ENCODE measurements at places on chromosomes 7 and 10.

GRCh38 chr10:124087672-124088634 lies 5.4 kb downstream of the CHST15 start:
- no peak for DNase-seq

- no peak for DNase-seq
Measured at GRCh38 chr10:35200487-35200886, 73.8 kb downstream of the CREM start.

DNA sequence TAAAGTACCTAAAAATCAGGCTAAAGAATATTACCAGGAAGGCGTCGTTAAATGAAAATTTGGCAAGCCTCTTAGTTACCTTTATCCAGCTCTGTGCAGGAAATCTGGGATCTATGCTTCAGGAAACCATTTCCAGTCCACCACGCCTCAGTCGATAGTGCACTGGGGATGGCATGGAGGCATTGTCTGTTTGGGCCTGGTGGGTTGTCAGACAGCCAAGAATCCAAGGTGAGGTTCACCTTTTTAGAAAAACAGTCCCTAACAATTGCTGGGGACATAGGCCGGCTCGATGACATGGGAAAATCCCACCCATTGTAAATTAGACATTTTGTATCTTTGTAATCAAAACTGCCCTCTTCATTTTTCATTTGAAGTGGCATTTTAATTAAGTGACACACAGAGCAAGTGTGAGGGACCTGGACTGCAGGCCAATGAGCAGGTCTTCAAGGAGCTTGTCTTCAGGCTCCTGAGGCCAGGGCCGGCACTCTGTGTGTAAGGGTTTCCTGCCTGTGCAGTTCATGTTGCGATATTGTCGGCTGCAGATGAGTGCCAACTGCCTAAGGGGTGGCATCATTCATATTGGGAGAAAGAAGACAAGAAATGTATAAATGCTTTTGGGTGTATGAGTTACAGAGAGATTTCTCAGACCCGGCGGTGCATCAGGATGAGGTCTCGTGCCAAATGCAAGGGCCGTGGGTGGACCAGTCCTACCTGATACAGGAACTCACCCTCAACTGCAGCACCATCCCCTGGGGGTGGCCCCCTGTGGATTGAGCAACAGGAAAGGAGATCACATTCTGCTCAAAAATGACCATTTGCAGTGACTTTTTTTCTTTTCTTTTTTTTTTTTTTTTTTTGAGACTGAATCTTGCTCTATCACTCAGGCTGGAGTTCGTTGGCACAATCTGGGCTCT lies 80.8 kb downstream of the PTPRE start:
- no peak for DNase-seq

DNA sequence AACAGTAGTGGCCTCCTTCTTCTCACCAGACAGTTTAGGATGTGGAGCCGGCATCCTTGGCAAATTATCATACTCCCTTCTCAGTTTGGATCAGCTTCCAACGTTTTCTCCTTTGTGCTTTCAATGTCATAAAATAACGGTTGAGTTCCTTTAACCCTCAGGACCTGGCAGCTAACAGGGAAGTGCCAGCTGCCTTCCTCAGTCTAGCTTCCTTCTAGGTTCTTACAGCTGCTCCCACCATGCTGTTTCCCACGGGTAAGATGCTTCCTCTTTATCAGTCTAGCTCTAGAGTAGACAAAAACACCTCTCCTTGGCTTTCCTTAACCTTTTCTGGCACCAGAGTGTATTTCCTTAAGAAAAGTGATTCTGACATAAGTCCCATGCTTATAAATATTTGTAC lies 33.2 kb downstream of the BLVRA start:
- DNase-seq, result no peak

DNA sequence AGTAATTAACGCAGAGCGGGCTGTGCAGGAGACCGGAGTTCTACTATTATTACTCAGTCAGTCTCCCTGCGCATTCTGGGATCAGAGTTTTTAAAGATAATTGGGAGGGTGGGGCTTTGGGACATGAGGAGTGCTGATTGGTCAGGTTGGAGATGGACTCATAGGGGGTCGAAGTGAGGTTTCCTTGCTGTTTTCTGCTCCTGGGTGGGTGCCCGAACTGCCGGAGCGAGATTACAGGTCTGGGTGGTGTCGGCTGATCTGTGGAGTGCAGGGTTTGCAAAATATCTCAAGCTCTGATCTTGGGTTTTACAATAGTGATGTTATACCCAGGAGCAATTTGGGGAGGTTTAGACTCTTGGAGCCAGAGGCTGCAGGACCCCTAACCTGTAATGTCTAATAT lies 3.9 kb upstream of the LRRC27 start:
- DNase-seq, result no peak

GRCh38 chr10:132865851-132866600 lies 76.3 kb downstream of the CFAP46 start:
- DNase-seq, result no peak

DNA sequence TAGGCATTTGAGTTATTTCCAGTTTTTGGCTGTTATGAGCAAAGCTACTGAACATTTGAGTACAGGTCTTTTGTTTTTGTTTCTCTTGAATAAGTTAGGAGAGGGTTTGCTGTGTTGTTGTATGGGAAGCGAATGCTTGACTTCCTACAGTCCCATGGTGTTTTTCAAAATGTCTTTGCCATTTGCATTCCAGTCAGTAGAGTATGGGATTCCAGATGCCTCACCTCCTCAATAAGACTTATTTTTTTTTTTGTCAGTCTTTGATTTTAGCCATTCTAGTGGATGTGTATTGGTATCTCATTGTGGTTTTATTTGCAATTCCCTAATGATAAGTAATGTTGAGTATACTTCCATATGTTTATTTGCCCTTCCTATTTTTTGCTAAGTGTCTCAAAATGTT lies 19.4 kb downstream of the CDK13 start:
- DNase-seq, result no peak

DNA sequence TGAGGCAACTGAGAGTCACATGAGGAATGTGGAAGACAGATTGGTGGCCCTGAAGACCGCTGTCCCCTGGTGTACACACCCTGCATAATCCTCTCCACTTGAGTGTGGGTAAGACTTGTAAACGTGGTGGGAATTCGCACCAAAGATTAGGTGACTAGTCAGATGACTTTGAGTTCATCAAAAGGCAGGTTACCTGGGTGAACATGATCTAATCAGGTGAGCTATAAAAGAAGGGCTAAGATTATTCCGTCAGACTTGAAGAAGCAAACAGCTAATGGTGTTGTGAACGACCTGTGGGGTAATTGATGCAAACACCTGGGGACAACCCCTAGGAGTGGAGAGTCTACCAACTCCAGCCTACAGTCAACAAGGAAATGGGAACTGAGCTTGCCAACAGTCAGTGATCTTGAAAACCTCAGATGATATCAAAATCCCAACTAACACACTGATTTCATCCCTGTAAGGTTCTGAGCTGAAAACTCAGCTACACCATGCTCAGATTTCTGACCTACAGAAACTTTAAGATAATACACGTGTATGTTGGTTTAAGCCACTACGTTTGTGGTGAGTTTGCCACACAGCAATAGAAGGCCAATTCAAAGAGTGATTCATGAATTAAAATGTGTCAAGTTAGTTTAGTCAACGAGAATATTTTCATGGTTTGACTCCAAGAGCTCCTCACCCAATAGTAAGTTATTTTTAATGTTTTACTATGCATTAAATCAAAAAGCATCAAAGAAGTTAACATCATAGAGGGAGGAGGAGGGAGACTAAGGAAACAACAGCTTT lies 16.7 kb downstream of the PRTFDC1 start:
- no peak for DNase-seq

DNA sequence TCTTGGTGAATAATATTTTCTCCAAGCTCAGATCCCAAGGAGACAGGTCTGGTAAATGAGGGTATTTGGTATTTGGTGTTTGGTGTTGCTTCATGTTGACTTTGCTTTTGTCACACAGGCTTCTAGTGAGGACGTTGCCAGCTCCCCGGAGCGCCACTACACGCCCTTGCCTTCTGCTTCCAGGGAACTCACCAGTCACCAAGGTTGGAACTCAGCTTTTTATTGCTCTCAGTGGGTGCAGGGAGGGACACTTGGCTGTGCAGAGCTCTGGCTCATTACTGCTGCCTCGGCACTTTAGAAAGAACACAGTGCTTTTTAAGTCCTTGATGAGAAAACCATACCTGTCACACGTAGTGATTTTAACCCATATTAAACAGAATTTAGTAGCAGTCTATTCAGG lies 892.9 kb downstream of the LRMDA start:
- no peak for DNase-seq

DNA sequence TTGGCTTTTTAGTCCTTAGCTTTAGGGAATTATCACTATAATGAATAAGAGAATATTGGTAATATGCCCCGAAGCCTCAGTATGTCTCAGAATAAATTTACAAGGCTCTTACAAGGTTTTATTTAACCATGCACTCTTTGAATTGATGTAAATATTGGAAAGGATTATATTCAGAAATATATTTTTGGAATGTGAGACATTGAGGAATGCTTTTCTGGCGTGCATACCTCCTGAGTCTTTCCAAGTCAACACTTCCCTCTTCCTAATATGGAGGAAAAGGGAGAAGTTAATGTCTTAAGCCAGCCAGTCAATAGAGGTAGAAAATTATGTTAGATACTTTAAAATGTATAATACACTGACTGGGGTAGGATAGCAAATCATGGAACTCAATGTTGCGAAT lies 1.2 kb upstream of the OR2F1 start:
- no peak for DNase-seq

- no peak for DNase-seq
Measured at GRCh38 chr10:6565588-6565987, 14.5 kb downstream of the PRKCQ start.

DNA sequence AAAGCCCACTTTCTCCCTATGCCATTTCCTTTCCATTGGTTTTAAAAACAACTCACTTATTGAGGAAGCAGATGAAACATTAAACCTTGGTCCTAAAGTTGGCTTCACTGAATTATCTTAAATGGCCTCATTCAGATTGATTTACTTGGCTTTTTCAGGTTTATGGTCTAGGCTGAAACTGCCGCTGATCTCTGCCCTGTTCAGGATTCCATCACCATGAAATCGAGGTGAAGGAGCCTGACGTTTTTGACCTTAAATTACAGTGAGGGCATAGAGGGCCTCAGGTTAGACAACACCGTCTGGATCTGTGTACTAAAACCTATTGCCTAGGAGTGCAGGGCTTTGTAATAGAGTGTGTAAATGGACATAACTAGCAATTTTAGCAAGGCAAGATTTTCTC lies 383.7 kb downstream of the THSD7A start:
- no peak for DNase-seq

DNA sequence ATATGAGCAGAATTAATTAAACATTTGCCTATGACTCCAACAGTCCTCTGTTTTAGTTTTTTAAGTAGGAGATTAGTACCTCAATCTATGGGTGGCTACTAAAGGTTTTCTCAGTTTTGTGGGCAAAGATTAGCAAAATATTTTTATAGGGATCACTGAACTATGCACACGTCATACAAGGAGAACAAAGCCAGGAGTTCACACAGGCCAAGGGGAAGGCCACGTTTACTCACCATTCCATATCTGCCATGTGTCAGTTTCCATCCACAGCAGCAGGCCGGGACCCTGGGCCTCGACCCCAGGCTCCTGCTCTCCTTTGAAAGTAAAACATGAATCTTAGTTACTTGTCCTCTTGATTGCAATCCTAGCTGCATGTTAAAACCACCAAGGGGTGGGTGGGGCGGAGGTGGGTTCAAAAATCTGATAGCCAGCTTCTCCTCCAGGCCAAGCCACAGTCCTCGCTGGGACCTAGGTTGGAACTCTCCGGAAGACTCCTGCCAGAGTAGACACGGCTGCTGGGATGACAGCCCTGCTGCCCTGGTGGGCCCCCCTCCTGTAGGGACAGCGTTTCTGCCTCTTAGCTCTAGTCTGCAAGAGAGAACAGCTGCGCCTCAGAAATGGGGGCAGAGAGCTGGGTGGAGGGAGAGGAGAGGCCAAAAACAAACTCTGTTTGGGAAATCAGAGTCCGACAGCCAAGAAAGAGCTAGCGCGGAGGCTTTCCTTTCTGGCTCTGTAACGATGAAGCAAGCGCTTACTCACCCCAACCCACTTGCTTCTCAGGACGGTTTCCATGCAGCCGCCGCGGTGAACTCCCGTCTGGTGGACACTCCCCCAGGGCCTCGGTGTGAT lies 35.6 kb downstream of the PITRM1 start:
- DNase-seq, result no peak

GRCh38 chr10:97911217-97911616 lies 61.6 kb downstream of the GOLGA7B start:
- DNase-seq, result no peak

DNA sequence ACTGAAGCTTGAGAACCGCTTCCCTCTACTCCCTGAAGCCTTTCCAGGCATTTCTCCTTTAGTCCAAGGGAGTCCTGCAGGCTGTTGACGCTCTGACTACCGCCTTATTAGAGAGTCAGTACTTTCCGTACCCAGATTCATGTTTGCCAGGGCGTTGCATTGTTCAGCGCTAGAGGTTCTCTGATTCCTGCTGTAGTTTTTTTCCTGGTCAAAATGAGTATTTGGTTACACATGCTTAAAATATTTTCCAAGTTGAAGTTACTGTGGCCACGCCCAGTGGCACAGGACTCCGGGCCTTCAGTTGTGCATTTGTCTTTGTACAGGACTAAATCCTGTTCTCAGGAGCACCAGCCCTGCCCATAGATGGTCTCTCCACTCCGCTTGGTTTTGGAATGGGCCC lies 7.9 kb downstream of the MTURN start:
- no peak for DNase-seq

- DNase-seq, result no peak
Measured at GRCh38 chr7:148927123-148928045, 43.3 kb upstream of the EZH2 start.

- DNase-seq, result no peak
Measured at GRCh38 chr10:56633876-56634452, 272.9 kb upstream of the ZWINT start.

- DNase-seq, result no peak
Measured at GRCh38 chr10:87771871-87772500, 46.0 kb downstream of the ATAD1 start.

- DNase-seq, result no peak
Measured at GRCh38 chr7:128155100-128155740, 85.9 kb upstream of the LEP start.

DNA sequence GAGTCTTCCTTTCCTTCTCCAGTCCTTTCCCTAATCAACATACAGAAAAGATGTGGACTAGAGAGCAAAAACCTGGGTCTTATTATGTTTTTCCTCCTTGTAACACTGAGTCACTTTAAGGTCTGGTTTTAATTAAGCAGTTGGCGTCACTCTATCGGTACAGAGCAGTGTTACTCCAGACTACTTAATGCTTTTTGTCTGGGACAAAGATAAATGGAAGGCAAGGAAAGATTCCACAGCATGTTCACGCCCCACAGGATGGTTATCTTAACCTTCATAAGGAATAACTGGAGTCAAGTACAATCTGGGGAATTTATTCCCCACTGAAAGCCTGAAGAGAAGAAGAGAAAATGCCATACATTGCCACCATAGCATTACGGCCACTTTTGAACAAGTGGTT lies 145.7 kb downstream of the ELAPOR2 start:
- no peak for DNase-seq

All from activated CD4-positive, alpha-beta T cell treated with anti-CD3 and anti-CD28 coated beads, Interleukin-2, amount 50 U/mL, for 1 hour (primary cell).